Activated naive CD4-positive, alpha-beta T cell (primary cell): ENCODE measurements at places on chromosomes 2 and 18.

DNA sequence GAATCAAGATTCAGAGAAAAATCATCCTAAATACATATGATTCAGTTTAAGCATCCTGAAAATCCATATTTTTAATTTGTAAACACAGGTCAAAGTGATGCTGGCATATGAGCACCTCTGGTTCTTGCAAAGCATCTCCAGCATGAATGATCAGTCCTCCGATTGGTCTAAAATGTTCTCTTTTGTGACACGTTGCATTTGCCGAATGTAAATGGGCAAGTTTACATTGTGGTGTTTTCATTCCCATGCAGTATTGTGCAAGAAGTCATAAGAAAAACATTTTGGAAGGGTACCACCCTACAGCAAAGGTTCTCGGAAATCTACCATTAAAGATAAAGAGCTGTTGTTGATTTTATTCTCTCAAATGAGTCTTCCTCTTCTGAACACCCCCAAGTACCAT, 108.0 kb upstream of the UNC80 start:
- no peak for DNase-seq

DNA sequence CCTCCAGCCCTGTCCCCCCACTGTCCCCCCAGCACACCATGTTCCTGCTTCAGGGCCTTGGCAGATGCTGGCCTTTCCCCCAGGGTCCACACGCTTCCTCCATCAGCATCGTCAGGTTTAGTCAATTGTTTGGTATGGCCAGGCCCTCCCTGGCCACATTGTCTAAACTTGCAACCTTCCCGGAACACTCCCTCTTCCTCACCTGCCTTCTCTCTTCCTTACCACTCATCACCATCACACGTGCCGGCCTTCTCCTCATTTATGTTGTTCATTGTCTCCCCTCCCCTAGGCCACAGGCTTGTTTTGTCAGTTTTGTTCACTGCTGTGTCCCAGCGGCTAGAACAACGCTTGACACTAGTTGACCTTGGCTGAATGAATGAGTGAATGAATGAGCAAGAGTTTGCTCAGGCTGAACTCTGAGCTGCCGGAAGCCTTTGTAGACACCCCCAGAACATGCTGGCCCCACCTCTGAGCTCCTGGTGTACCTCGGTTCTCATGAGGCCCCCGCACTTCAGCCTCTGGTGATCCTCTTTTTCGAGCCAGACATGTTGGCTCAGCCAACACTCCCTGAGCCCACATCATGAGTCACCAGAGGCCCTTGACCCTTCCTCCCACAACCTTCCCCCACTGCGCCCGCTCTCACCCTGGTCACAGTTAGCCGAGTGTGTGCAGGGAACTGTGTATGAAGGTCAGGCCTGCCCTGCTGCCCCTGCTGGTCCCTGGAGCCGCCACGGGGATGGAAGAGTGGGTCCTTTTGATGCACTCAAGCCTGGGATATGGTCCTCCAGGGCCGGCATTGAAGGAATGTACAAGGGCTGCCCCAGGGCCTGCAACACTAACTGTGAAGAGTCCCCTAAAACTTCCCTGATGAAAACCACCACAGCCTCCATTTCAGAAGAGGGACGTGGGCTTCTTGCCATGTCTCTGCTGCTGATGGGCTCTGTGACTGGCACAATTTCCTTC, 57.5 kb downstream of the HS1BP3 start:
- DNase-seq: no peak

DNA sequence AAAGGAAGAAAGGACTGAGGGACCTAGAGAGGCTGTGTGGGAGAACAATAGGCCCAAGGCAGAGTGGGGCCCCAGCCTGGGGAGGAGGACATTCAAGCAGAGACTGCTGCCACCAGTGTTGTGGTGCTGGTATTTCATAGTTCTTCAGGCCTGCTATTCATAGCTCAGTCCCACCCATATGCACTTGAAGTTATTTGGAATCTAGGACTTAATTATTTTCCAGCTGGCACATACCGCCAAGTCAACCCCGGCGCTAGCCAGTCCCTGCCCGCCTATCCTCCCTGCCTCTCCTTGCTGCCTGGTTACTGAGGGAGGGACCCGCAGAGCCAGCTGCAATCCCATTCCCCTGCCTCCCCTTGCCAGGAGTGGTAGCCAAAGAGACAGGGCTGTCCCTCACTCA, 141.2 kb downstream of the CABLES1 start:
- DNase-seq: no peak

DNA sequence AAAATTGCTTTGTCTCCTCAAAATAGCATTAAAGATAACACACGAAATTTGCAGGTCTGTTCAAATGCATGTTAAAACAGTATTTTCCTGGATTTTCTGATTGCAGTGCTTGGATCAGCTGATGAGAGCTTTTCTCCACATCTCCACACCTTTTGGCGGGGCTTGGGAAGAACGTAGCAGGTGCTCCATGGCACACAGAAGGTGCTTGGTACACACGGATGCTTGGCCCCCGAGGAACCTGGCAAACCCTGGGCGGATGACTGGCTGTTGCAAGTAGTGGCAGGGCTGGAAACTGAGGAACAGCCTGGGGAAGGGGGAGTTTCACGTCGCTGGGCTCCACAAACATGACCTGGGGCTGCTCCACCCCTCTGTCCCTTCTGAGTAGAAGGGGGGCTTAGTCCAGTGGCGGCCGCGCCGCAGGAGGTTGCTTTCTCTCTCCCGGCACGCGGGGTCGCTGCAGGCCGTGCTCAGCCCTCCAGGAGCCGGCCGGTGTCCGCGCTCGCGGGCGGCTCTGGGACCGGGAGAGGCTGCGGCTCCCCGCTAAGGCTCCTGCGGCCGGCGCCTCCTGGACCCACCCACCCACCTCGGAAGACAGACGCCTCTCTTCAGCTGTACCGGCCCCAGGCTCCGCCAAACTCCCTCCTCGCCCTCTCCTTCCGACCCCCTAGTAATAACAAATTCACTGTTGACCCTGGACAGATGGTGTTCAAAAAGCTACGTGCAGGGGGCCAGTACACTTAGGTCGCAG, 69.3 kb downstream of the MARCO start:
- no peak for DNase-seq

- no peak for DNase-seq
Observed at GRCh38 chr2:120533625-120534024, 187.7 kb downstream of the INHBB start.

- no peak for DNase-seq
Observed at GRCh38 chr18:9097349-9097748, 5.2 kb upstream of the NDUFV2 start.

- DNase-seq: no peak
Observed at GRCh38 chr2:153213022-153213421, 265.5 kb downstream of the RPRM start.

GRCh38 chr18:44834867-44835469, 154.3 kb downstream of the SETBP1 start:
- no peak for DNase-seq

DNA sequence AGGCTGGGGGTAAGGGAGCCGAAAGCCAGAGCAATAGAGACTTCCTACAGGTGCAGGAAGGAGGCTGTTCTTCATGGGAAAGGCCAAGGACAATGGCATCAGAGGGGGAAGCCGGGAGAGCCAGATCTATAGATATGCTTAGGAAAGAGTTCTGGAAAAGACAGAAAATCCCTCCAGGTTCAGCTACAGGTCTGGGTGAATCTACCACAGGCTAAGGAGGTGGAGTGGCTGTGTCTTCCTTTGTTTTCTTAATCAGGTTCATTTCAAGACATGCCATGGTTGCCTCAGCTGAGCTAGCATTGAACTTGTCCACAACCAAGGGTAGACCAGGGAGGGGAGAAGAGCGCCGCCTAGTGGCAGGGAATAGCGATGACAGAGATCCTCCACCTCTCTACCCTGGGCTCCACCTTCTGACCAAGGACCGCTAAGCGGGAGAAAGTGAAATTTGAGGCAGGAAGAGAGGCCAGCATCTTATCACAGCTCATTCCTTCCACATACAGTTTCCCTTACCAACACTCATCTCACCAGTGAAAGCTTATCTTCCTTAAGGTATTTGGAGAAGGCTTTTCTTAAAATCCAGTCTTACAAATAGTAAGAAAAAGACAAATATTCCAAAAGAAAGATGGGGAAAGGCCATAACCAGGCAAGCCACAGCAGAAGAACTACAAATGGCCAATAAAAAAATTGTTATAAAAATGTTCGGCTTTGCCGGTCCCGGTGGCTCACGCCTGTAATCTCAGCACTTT, 74.2 kb downstream of the VIT start:
- DNase-seq: no peak

DNA sequence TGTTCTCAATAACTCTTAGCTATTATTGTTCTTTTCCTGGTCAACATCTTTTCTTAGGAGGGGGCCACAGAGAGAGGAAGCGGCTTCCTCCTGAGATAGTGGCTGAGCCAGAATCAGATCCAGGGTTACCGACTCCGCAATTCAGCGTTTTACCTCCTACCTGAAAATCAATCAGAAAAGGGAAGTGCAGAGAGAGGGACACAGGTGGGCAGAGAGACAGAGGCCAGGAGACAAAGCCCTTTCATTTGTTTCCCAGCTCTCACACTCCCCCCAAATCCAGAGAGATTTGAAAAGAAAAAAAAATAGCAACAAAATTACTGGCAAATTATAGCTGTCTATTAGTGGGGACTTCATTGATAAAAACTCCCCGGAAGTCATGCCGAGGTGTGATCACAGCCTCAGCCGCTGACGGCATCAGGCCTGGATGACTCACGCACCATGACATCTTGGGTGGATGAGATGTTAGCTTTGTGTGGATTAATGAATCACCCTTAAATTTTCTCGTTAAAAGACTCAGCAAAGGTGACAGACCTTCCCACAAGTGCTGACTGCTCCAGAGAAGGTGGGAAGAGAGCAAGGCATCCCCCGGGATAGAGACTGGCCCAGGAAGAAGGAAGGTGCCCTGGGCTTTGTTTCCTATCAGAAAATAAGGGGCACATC, 120.7 kb downstream of the LOXHD1 start:
- DNase-seq: no peak

DNA sequence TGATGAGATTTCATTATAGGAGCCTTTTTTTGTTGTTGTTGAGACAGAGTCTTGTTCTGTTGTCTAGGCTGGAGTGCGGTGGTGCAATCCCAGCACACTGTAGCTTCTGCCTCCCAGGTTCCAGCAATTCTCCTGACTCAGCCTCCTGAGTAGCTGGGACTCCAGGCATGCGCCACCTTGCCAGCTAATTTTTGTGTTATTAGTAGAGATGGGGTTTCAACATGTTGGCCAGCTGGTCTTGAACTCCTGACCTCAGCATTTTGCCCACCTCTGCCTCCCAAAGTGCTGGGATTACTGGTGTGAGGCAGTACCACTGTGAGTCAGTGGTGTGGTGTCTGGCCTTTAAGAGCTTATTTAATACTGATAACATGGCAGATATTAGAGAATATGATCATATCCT, 60.1 kb downstream of the MOB4 start:
- no peak for DNase-seq

DNA sequence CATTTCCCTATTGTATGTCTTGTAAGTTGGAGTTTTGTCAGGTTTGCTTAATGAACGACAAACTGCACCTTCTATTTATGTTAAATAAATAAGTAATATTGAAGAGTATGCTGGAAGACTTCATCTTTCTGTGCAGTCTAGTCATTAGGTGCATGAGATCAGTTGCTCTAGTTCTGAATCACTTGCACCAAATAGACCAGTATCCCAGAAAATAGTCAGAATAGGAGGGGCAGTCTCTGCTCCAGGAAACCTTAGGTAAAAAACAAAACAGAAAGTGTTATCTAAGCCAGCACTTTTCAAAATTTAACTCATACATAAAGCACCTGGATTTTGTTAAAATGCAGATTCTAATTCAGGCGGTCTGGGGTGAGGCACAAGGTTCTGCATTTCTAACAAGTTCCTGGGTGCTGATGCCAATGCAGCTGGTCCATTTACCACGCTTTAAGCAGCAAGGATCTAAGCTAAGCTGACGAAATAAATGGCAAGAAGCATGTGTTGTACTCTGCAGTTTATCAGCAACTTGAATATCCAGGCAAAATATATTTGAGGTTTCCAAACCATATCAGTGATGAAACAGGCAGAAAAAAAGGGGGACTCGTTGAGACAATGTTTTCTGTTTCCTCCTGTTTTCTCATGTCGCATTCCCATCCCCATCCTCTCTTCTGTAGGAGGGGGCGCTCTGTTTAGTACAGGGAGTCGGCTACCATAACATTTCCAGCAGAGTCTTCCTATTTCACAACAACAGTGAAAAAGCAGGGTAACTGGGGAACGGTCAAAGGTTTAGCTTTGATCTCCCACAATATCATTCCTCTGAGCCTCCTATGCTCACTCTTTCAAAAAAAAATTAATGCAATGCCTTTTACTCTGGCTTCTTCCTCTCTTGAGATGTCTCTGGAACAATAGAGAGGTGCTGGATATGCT, 106.4 kb downstream of the MBD2 start:
- DNase-seq: no peak

DNA sequence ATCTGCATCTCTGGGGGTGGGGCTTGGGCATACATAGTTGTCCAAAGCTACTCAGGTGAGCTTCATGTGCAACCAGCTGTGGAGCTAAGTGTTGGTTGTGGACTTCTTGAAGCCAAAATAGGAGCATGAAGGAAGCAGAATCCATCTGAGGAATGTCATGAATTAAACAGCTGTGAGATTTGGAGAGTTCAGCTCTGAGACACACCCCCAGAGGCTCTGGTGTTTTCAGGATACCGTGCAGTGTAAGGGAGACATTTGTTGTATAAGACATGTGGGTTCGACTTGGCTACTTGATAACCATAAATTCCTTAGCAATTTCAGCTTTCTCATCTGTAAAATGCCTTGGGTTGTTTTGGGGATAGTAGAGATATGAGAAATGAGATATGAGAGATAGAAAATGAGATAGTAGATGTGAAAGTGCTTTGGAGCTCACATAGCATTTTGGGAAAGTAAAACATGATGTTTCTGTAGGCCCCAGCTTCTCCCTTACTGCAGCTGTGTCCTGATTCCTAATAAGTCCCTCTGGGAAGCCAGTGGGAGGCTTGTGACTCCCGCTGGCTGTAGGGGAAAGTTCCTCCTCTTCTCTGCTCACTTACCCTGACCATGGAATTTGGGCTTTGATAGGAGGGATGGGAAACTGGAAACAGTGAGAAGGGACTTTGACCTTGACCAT, 50.0 kb downstream of the DPYSL5 start:
- no peak for DNase-seq

- no peak for DNase-seq
Observed at GRCh38 chr18:75809151-75809925, 381.8 kb upstream of the SMIM21 start.

DNA sequence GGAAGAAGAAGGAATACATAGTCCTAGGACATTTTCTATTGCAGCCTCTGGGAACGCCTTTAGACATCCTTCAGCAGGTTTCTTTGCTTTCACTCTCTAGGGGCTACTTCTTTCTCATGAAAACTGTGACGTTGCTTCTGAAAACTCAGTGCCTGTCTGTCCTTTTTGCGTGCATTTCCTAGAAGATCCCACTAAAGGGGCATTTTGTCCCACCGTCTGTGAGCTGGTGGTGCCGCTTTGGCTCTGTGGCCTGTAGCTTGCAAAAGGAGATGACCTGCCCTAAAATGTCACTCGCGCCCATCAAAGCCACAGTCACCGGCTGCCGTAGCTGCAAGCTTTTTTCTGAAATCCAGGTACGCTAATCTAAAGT, 579 bp downstream of the STAT4 start:
- no peak for DNase-seq

- no peak for DNase-seq
Observed at GRCh38 chr2:66862885-66863650, 428.1 kb downstream of the MEIS1 start.

GRCh38 chr18:63267975-63268721, 51.4 kb downstream of the BCL2 start:
- DNase-seq: no peak
